ENCODE measurements at places on chromosomes 7 and 10.
A peak's percentile ranks its signal among the peaks of the same experiment; 100 is the strongest.

DNA sequence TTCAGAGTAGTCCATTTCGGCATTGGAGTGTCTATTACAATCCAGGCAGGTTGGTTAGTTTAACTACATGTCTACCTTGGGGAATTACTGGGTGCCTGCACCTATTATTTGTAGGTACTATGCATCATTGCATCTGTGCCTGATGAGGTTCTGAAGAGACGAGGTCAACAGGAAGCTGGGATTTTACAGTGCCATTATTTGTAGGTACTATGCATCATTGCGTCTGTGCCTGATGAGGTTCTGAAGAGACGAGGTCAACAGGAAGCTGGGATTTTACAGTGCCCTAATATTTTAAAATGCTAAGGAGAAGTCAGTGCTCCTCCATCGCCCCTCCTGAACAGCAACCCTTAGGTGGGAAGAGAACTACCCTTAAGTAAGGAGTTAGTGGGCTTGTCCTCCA lies 41.7 kb downstream of the NPY start:
- DNase-seq = no peak

- DNase-seq = peak; percentile 15
Observed at GRCh38 chr7:157432957-157433576, 96.3 kb downstream of the DNAJB6 start.

- DNase-seq = no peak
Observed at GRCh38 chr7:12827920-12828319, 140.5 kb downstream of the ARL4A start.

- no peak for DNase-seq
Observed at GRCh38 chr7:48466713-48467112, 295.5 kb downstream of the ABCA13 start.

GRCh38 chr7:45061806-45062425 lies 26.9 kb downstream of the NACAD start:
- no peak for DNase-seq
